CD8-positive, alpha-beta memory T cell (primary cell): ENCODE measurements at places on chromosomes 1 and 21. TPM values are rescaled to one million over a fixed set of nuclear protein-coding genes. Genes with fewer than 3 reads are reported as not detected.

Gene SH2D5
- 0.13 TPM for total RNA-seq

Gene ZFP69B
- 5.9 TPM for total RNA-seq

Gene ARHGAP29
- not detected for total RNA-seq

DNA sequence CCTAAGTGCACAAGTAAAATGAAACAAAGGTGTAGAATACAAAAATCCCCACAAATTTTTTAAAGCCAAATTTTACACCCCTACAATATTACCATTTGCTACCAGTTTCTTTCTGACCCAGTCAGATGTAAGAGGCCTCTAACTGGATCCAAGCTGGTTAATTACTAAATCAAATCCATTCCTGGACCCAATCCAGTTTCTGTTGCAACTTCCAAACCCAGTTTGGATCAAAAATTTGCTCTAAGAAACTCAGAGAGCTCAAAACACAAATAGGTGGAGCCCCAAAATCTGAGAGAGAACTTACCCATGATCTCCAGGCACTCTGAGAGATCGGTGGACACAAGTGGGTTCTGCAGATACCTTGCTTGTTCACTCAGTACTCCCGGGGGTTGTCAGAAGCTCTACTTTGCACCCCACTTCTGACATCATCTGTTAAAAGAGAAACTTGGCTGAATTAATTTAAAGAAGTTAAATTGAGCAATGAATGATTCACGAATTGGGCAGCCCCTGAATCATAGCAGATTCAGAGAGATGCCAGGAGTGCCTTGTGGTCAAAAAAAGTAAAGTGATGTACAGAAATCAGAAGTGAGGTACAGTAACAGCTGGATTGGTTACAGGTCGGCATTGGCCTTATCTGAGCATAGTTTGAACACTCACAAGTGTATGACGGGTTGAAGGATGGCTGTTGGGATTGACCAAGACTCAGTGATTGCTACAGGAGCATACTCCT lies 448.0 kb downstream of the KCNT2 start:
- no peak overlapping the region for H3K4me3 ChIP-seq
- no peak overlapping the region for H3K27ac ChIP-seq
- no peak for DNase-seq
- H3K36me3 ChIP-seq: no peaks in the 10 kb centered on the region

DNA sequence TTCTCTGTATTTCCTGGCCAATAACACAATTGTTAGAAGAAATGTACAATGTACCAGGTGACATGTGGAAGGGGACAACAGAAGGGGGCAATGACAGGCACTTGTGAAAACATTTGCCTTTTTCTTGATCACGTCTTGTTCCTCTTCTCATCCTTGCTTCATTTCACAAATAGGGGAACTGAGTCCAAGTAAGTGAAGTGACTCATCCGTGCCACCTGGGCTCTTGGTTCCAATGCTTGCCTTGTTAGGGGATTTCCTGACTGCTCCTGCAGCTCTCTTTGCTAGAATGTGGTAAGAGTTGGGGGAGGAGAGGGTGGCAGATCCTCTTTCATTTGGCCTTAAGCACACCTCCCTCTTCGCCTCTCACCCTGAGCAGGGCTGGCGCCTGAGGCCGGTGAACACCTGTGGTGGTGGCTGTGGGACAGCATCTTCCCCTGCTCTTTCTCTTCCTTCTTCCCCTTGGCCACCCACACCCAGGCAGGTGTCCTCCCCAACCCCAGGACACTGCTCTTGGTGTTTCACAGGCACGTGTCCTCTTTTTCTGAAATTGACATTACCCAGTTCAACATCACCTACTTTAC lies 2.2 kb upstream of the RHEX start:
- H3K36me3 ChIP-seq: no peaks in the 10 kb centered on the region
- no peak for DNase-seq
- H3K4me1 ChIP-seq: no peaks in the 10 kb centered on the region
- H3K27ac ChIP-seq: no peak overlapping the region
- no peaks in the 10 kb centered on the region for H3K27me3 ChIP-seq

DNA sequence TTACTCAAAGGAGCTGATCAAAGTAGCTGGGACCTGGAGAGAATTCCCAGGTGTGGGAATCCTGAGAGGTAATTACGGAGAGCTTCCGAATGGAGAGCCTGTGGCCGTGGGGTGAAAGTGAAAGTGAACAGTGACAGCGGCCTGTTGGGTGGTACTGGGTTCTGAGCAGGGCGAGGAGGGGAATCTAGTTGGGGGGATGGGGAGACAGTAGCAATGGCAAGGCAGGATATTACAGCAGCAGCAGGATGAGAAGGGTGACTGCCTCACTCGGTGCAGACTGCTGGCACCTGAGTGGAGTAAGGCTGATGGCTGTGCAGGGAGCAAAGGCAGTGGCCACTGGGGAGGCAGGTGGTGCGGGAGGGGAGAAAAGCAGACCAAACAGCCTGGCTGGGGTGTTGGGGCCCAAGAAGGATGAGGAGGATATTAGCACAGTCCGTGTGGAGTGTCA lies 70.3 kb upstream of the PRDX6 start:
- no peak overlapping the region for H3K27ac ChIP-seq
- no peaks in the 10 kb centered on the region for H3K36me3 ChIP-seq
- H3K4me3 ChIP-seq: no peak overlapping the region
- H3K27me3 ChIP-seq: no peaks in the 10 kb centered on the region
- H3K4me1 ChIP-seq: peaks cover 21% of the 10 kb centered on the region
- DNase-seq: no peak

- no peaks in the 10 kb centered on the region for H3K4me1 ChIP-seq
- no peaks in the 10 kb centered on the region for H3K36me3 ChIP-seq
- peaks cover 17% of the 10 kb centered on the region for H3K27me3 ChIP-seq
- no peak overlapping the region for H3K4me3 ChIP-seq
- DNase-seq: no peak
Observed at GRCh38 chr1:48000883-48001282, 3.7 kb upstream of the TRABD2B start.

DNA sequence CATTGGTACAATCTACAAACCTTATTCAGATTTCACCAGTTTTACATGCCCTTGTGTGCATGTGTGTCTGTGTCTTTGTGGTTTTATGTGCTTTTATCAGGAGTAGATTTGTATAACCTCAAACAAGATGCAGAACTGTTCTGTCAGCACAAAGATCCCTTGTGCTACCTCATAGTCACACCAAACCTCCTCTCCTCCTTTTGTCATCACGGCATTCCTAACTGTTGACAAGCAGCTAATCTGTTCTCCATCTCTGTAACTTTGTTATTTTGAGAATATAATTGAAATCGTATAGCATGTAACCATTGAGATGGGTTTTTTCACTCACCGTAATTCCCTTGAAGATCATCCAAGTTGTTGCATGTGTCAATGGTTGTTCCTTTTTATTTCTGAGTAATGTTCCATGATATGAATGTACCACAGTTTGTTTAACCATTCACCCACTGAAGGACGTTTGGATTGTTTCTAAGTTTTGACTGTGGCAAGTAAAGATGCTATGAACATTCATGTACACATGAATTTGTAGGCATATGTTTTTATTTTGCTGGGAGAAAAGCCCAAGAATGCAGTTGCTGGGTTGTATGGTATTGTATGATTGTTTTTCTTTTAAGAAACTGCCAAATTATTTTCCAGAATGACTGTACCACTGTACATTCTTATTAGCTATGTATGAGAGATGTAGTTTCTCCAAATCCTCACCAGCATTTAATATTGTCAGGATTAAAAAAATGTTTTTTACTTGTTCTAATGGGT lies 78.1 kb upstream of the B3GALT2 start:
- H3K36me3 ChIP-seq: no peaks in the 10 kb centered on the region
- H3K27ac ChIP-seq: no peak overlapping the region
- H3K4me3 ChIP-seq: no peak overlapping the region
- no peaks in the 10 kb centered on the region for H3K27me3 ChIP-seq

DNA sequence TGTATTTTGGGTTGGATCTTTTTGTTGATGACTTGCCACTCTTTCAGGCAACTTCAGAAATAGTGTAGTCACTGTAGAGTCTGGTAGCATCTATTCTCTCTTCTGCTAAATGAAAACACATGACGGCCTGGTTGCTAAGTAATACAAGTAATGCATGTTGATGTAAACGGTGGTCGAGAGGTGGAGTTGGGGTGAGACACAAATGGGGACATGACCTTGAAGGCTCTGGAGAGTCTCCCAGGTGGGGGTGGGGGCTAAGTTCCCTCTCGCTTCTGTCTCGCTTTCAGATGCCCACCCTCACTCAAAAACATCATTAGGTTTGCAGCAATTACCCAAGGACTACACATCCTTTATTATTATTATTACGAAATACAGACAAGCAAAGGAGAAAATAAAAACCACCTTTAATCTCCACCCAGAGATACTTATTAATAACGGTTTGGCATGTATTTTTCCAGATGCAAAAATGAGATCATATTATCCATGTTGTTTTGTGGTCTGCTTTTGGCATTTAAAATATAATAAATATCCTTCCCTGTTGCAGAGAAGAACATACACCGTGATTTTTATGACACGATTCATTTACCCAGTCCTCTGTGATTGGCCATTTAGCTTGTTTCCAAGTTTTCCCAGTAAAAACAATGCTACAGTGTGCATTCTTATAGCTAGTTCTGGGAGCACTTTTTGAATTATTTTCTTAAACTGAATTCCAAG lies 138.1 kb downstream of the MIS18A start:
- no peak for DNase-seq
- H3K4me3 ChIP-seq: no peak overlapping the region
- no peaks in the 10 kb centered on the region for H3K27me3 ChIP-seq
- H3K4me1 ChIP-seq: no peaks in the 10 kb centered on the region

DNA sequence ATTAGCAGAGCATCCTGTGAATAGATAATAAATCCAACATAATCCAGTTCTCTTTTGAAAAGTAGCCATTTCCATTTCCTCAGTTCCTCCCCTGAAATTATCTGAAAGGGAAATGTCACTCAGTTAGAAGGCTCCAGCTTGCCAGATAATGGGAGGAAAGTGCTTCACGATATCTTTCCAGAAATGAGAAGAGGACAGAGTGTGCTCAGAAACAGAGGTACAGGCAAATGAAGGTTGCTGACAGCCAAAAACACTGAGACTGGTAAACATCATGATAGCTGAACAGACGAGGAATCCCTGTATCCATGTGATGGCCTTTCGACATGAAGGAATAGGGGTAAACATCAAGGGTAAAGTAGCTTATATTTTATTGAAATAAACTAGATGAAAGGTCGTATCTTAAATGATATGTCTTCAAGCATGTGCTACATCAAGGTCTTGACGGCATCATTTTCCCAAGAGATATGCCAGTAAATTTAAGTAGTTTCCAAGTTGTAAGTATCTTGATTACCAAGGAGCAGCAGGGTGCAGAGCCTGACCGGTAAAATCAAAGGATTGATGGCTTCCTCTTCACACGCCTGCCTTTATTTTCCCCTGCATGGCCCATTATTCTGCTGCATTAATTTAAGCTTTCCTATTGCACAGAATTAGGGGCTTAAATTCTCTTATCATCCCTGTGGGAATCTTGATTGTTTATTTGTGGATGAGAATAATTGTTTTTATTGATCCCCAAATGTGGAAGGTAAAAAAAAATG lies 244.3 kb upstream of the ST6GALNAC5 start:
- no peaks in the 10 kb centered on the region for H3K27me3 ChIP-seq
- no peak for DNase-seq

GRCh38 chr1:162721471-162721870 lies 69.0 kb upstream of the HSD17B7 start:
- no peaks in the 10 kb centered on the region for H3K4me1 ChIP-seq
- no peaks in the 10 kb centered on the region for H3K27me3 ChIP-seq
- no peak overlapping the region for H3K27ac ChIP-seq
- H3K36me3 ChIP-seq: no peaks in the 10 kb centered on the region
- H3K4me3 ChIP-seq: no peak overlapping the region
- DNase-seq: no peak

DNA sequence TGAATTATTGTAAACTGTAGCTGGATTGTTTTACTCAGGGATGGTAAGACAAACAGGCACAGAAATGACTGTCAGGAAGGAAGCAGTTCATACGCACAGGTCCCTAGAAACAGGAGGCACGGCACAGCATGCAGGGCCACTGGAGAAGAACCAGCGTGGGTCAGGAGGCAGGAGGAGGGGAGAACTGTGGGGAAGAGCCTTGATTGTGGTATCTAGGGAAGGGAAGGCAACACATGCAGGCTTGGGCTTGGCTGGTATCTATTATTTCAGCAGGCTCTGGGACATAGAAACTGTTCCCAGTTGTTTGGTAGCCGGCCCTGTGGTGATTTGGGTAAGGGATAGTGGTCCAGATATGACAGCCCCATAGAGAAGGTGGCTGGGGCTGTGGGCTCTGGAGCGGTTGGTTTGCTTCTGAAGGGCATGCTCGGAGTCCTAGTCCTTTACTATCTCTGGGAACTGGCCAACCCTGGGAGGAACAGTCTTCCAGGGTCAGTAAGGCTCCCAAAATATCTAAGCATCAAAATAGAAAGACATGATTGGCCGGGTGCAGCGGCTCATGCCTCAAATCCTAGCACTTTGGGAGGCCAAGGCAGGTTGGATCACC lies 43.1 kb upstream of the CCSAP start:
- peaks cover 4% of the 10 kb centered on the region for H3K27me3 ChIP-seq
- DNase-seq: no peak
- H3K27ac ChIP-seq: no peak overlapping the region
- no peaks in the 10 kb centered on the region for H3K36me3 ChIP-seq
- no peak overlapping the region for H3K4me3 ChIP-seq

GRCh38 chr1:231094421-231094820 lies 54.4 kb upstream of the FAM89A start:
- H3K4me1 ChIP-seq: no peaks in the 10 kb centered on the region
- H3K27me3 ChIP-seq: no peaks in the 10 kb centered on the region

DNA sequence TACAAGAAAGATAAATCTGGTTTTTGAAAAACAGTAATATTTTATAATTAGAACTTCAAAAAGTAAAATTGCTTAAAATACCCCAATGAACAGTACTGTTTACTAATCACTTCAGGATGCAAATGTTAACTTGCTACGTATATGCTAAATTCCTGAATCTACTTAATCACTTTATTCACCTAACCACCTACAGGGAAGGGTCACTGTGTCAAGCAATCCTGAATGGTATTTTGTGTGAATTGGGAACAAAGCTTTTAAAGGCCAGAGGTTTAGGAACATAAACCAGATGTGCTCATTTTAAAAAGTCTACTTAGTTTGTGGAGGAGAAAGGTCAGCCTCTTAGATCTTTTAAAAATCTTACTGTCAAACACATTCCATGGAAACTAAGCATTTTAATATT lies 1143.0 kb upstream of the ADGRL2 start:
- H3K4me1 ChIP-seq: no peaks in the 10 kb centered on the region
- H3K36me3 ChIP-seq: no peaks in the 10 kb centered on the region
- no peak overlapping the region for H3K4me3 ChIP-seq

DNA sequence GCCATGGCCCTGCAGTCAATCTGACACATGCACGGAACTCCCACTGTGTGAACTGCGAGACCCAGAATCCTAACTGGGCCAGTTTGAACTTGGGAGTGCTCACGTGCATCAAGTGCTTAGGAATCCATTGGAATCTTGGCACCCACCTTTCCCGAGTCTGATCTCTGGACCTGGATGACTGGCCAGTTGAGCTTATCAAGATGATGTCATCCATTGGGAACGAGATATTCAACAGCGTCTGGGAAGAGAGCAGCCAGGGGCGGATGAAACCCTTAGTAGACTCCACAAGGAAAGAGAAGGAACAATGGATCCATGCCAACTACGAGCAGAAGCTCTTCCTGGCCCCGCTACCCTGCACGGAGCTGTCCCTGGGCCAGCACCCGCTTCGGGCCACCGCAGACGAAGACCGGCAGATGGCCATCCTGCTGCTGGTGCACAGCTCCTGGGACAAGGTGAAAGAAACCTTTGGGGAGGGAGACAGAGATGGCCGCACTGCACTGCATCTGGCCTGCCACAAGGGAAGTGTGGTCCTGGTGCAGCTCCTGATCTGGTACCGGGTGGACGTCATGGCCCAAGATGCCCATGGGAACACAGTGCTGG lies 3.1 kb upstream of the TDRD5 start:
- H3K36me3 ChIP-seq: no peaks in the 10 kb centered on the region
- no peak for DNase-seq
- no peaks in the 10 kb centered on the region for H3K27me3 ChIP-seq
